ENCODE measurements at places on chromosomes 5 and 9.

DNA sequence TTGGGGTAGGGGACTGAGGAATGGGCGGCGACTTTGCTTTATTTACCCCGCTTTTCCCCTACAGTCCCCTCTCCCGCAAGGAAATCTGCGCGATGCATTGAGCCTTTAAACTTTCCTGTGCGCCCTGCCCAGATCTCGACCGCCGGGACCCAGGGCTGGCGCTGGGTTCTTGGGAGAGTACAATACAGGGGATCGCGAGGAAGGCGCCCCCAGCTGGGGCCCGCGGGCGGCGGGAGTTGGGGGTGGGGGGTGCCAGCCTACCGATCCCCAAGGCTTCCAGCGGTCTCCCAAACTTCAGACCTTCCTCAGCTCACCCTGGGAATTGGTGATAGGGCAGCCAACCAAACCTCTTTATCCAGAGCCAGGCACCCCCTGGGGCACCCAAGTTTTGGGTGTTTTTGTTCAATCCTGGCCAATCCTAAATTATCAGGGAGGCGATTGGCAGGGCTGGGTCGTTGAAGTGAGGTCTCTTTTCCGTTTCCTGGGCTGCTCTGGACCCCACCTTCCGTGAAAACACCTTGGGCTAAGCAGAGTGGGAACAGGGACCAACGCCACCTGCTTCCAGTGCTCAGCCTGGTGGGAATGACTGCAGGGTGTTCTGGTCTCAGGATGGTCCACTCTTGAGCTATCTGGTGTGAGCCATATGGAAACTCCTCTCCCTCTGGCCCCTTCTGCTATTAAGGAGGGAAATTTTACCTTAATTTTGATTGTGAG, 51.4 kb upstream of the DAB2IP start:
- DNase-seq = no peak

DNA sequence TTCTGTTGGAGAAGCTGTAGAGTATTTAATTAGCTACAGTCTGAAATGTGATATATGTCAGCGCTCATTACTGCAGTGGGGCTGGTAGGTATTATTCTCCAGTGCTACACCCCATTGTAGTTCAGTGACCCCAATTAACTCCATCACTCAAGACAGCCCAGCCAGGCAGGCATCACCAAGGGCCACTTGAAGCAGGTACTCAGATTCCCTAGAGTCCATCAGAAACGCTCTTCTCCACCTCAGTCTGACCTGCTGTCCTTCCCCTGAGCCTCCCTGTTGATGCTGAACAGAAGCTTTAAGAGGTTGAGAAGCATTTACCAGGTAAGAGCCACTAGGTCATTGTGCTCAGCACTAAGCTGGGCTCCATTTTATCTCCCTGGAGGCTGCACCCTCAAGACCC, 71.8 kb downstream of the GALNT10 start:
- DNase-seq = no peak

- DNase-seq = no peak
Measured at GRCh38 chr5:75260708-75261107, 24.0 kb upstream of the ANKRD31 start.

- no peak for DNase-seq
Measured at GRCh38 chr5:9020996-9021395, 524.9 kb downstream of the SEMA5A start.

- DNase-seq = no peak
Measured at GRCh38 chr5:180648658-180649296, 623 bp downstream of the FLT4 start.

- DNase-seq = no peak
Measured at GRCh38 chr5:171421331-171422262, 2.1 kb downstream of the FGF18 start.

Data from myocyte (in vitro differentiated cells).